Activated naive CD4-positive, alpha-beta T cell treated with Interleukin-2 at 50 U/mL for 16 hours (primary cell): ENCODE measurements at places on chromosomes 1 and 21.

GRCh38 chr1:200207711-200208126, 180.2 kb downstream of the NR5A2 start:
- DNase-seq = no peak

DNA sequence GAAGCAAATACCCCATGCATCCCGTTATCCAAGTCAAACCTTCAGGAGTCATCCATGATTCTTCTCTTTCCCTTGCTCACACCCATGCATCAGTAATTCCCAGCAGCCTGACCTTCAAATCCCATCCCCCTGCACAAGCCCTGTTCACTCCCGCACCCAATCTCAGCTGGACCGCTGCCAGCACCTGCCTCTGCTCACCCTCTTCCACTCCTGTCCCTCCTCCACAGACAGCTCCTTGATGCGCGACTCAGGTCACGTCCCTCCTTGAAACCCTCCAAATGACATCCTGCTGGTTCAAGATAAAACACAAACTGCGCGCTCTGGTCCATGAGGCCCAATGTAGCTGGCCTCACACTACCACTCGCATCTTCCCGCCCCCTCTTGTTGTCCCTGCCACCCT, 43.4 kb upstream of the MPZL1 start:
- DNase-seq = no peak

DNA sequence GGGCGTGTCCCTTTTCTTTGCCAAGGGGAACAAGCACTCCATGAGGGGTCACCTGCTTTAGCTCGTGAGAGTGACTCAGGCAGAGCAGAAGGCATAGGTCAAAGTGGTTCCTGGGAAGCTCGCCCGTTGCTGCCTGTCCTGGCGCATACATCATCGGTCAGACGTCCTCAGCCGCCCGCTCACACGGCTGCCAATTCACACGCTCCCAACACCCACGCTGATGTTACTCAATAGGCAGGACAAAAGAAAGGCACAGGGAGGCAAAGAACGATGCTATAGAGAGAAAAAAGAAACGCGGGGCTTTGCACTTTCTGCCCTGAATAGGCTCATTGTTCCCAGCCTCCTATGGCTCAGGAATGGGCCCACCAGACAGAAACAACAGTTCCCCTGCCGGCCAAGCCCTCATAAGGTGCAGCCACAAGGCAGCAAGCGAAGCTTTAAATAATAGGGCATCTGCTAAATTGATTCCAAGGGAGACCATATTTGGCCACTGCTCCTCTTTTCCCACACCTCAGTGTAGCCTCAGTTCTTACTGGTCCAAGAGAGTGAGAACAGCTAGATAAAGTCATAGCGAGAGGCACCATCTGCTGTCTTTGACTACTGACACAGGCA, 38.7 kb downstream of the VTCN1 start:
- no peak for DNase-seq

DNA sequence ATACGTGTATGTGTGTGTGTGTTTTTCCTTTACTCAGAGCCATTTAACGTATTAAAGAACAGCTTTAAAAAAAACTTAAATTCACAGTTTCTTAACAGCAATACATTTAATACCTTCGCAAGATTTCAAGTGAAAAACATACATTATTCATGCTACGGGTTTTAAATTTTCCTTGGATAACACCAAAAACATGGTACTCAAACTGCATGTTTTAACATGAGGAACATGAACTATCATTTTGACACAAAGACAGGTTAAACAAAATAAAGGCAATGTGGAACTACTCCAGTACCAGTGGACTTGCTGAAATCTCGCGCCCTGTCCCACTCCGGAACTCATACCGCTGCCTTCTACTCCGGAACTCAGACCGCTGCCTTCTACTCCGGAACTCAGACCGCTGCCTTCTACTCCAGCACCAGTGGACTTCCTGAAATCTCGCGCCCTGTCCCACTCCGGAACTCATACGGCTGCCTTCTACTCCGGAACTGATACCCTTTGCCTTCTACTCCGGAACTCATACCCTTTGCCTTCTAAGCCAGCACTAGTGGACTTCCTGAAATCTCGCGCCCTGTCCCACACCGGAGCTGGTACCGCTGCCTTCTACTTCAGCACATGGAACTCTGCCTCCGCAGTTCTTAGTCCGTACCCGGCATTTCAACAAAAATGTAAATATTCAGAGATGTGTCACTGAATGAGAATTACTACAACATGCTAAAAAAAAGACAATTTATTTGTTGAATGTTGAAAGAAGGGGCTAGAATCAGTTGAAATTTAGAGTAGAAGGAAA, 148.6 kb downstream of the NCAM2 start:
- no peak for DNase-seq

GRCh38 chr1:147072482-147073432, 99.5 kb downstream of the PRKAB2 start:
- DNase-seq = no peak

GRCh38 chr1:216095400-216095799, 327.8 kb downstream of the USH2A start:
- DNase-seq = no peak
